ENCODE measurements at places on chromosomes 7 and 10. TPM values are rescaled to one million over a fixed set of nuclear protein-coding genes. Genes with fewer than 3 reads are reported as not detected.

DNA sequence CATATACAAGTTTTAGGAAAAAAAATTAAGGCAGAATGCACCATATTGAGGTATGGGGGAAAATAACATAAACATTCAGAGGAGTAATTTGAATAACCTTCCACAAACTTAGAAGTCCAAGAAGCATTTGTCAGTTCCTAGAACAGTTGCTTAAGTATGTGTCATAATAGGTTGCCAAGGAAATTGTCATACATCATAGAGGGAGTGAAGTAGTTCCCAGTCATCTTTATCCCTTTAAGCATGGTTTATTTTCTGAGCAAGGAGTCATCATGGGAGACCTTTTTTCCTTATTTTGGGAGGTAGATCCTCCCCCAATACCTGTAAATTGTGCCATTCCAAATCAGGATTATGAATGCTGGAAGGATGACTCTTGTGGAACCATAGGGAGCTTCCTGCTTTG, at the start of gene SSMEM1:
SSMEM1 (plus strand) TSS at position 219 of the 400 bp plus-strand sequence; CDS start at position 270, 51 bp downstream.
- DNase-seq = no peak

DNA sequence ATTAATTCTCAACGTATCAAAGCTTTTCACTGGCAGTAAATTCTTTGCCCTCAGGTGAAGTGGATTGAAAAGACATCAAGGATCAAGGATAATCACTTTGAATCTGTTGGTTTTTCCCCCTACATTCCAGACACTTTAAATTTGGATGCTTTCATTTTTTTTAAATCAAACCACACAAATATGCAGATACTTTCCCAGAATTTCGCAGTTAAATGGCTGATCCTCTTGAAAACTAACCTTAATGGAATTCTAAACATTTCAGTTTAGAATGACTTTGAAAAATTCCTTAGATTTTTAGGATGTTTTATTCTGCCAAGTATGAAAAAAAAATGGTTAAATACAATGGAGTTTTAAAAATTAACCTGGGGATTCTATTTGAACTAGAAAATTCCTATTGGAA, 325.9 kb downstream of the GFRA1 start:
- DNase-seq = no peak

Gene COL13A1
- 1.0 TPM for total RNA-seq

DNA sequence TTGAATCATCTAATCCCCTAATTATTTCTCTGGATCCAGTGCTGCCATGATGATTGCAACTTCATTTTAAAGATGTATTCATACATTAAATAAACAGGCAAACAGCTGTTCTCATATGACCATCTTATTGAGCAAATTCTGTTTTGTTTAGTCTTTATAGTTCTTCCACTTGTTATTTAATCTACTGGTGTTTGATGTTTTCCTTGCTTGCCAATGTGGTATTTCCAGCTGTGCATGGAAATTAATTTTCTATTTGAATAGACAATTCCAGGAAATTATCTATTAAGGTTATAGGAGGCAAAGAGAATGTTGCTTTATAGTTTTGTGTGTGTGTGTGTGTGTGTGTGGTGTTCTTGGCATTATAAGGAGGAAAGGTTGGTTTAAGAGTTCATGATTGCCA, 167.0 kb upstream of the PRPS1L1 start:
- no peak for DNase-seq

- peak; percentile 92 for DNase-seq
Measured at GRCh38 chr7:100088621-100089457, at the start of gene COPS6. Gene COPS6 (plus strand): TSS chr7:100088969. CDS start chr7:100088991, 22 bp downstream.

DNA sequence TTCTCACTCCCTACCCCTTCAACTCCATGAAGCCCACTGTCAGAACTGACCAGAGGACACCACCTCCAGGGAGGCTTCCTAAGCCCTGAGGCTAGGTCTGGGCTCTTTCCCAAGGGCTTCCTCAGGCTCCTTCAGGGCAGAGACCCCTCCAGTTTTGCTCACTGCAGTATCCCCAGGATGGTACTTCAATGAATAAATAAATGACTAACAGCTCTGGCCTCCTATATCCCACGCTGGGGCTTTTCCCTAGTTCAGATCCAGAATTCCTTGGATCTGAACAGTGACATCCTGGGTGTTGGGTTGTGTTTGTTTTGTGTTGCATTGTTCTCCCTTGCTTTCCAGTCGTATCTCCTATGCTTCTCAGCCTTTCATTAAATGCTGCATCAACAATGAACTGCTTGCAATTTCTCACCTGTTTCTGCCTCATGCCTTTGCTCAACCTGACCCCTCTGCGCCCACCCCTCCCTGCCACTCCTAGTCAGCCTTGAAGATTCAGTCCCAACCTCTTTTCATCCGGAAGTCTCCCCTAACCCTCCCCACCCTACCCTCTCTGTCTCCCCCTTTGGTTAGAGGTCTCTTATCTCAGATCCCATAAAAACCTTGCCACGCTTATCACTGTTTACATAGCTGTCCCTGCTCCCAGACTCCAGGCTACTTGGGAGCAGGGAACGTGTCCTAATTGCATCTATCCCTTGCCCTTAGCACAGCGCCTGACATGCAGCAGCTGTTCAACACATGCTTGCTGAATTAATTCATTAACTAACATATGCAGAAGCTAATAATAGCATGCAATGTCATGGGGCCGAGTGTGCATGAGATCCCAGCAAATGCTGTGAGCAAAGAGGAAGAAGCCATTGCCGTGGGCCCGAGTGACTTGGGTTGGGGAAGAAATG, 41.7 kb downstream of the PPP1R3C start:
- DNase-seq = no peak

Gene NRG3
- total RNA-seq = 1.4 TPM

- DNase-seq = no peak
Measured at GRCh38 chr7:82419200-82419599, 24.4 kb downstream of the CACNA2D1 start.

GRCh38 chr10:17659365-17659764, 15.4 kb downstream of the STAM start:
- no peak for DNase-seq

GRCh38 chr7:158672975-158673374, 31.6 kb downstream of the NCAPG2 start:
- DNase-seq = no peak

- DNase-seq = peak; percentile 49
Measured at GRCh38 chr10:110446954-110447608, 50.6 kb upstream of the DUSP5 start.

- DNase-seq = no peak
Measured at GRCh38 chr7:39187130-39187529, 209.4 kb downstream of the POU6F2 start.

GRCh38 chr10:75532253-75532924, 101.0 kb downstream of the LRMDA start:
- DNase-seq = no peak

GRCh38 chr10:14995964-14996565, 36.9 kb downstream of the MEIG1 start:
- no peak for DNase-seq

- DNase-seq = no peak
Measured at GRCh38 chr7:111561654-111561903, 713 bp downstream of the IMMP2L start.

GRCh38 chr7:104208421-104208780, 588 bp upstream of the ORC5 start:
- DNase-seq = no peak

DNA sequence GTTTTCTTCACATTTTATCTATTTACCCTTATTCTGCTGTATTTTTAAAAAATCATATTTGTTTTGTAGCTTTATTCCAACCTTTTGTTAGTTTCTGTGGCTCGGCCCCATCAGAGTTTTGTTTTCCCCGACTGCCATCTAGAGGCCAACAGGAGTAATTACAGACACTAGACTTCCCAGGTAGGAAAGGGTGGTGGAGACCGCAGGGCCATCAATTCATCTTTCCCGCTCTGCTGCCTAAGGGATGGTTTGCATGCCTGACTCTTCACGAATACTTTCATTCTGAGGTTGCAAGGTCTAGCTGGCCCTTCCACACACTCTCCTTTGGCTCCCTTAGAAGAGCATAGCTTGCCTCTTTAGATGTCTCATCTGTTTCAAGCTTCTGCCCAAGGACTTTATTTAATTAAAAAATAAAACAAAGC, 38.3 kb downstream of the LYZL2 start:
- no peak for DNase-seq

DNA sequence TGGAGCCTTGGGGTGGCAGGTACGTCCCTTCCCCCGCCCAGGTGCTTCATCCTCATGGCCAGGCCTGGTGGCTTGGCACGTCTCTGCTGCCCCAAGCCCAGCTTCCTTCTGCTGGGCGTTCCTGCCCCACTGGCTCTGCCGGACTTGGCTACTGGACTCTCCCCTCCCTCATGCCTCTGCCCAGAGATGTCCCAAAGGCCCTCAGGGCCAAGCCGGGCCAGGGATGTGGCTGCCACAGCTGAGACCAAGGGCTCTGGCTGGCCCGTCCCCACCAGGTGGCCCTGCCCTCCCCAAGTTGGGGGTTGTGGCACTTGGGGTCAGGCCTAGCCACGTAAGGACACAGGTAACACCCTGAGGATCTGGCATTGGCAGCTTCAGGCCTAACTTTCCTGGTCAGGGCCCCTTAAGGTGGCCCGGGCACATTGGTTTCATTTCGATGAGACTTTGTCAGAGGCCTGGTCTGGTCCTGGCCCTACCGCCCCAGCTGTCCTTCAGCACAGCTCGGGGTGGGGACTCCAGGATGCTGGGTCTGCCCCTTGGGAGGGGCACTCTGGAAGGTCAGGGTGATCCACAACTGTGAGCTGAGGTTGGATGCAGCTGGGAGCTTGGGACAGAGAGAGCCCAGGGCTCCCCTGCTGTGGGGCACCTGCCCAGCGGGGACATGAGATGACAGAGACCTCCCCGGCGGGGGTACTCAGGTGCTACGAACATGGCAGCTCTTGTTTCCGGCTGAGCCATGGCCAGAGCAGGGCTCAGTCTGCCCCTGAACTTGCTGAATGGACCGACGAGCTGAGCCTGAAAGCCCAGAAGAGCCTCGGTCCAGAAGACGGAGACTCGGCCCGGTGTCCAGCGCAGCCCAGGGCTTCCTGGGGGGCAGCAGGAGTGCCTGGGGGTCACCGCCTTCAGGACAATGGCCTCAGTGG, 2.9 kb downstream of the BHLHA15 start:
- peak; percentile 50 for DNase-seq

Gene KIAA1217
- total RNA-seq = 84.6 TPM

GRCh38 chr7:13312307-13312706, 624.9 kb downstream of the ARL4A start:
- no peak for DNase-seq

DNA sequence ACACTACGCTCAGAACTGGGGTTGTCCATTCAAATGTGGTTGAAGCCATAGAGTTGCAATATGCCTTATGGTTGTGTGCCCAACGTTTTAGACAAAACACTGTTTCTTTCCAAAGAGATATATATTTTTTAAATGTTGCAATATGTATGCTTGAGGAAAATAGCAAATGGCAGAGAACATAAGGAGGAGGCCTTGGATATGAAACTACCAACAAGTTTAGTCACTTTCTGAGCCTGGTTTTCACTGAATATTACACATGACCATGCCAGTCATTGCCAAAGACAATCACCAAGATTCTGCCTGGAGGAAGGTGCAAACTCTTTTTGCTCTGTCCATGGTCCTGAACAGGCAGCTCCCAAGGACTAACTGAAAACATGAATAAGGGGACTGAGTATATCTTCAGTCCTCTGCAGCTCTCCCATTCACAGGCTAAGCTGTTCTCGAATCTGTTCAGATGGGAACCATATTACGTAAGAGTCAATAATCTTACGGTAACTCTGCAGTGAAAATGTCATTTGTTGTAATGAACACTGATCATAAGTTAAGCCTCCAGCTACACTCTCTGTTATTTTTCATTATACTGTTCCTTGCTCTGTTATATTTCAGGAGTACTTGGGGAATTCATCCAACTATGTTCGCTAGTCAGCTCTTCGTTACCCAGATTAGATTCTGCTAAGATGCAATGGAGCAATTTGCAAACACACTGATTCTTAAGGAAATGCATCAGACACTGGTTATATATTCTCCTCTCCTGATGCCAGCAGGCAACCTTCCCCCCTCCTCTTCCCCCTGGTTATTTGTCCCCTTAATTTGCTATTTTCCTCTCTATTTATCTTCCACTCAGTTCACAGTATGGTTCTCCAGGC, 90.7 kb upstream of the C1QL3 start:
- no peak for DNase-seq

DNA sequence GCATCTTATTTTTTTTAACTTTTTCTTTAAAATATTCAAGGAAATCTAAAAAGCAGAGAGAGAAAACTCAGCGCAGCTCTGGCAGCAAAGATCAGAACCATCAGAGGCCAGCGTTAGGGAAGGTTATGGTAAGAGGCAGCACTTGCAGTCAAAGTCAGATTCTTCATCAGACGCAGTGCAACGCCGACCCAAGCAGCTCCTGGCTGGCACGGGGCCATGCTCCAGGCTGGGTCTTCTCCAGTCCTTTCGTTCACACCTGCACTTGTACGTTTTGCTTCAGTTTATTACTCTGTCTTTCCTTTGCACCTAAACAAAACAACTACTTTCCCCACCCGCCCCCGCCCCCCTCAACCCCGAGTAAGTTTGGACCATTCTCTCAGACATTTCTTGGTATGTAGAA, 43.1 kb upstream of the SEC61G start:
- no peak for DNase-seq

Gene RFC2
- 17.1 TPM for total RNA-seq

GRCh38 chr10:58517491-58518355, 5.1 kb downstream of the BICC1 start:
- no peak for DNase-seq

Gene PNLIP
- 2.8 TPM for total RNA-seq

DNA sequence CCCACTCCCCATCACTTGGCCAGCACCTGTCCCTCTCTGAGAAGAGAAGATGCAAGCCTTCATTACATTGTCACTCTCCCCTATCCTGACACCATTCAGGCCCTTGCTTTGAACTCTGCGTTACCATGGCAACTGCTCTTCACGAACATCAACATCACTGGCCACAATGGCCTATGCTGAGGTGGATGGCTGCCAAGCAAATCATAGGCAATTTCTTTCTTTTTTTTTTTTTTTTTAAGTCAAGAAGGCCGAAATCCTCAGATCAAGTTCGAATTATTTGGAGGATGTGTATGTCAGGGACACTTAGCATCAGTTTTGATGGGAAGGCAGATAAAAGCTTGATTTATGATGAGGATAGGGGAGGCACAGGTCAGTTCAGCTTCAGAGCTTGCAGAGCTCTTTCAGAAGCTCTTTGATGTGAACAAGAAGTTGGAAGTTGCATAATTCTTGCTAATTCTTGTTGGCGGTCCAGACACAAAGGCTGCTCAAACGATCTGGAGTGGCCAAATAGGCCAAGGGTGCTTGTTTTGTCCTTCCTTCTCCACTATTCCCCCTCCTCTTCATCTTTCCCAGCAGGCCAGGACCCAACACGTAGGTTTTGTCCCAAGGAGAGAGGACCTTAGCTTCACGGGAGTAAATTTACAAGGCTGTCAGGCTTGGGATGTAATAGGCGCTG, 179.9 kb upstream of the NPVF start:
- DNase-seq = no peak

Gene WBP1L
- 66.2 TPM for total RNA-seq

DNA sequence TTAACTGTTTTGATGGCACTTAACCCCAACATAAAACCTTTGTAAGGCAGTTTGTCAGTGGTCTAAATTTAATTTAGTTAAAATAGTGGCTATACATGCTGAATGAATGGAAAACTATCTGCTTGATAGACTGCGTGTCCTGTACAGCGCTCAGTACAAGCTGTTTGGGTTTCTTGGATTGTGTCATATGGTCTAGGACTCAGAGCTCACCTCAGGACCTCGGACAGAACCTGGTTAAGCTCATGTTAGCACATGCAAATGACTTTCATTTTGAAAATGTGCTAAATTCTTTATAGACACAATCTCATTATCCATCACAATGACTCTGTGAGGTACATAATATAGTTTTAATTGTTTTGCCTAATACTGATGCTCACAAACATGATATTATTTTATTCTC, 55.7 kb upstream of the RELN start:
- DNase-seq = no peak

Gene PLEKHS1
- 0.22 TPM for total RNA-seq

Gene SUN3
- not detected for total RNA-seq

GRCh38 chr10:52250510-52250909, 63.6 kb upstream of the DKK1 start:
- no peak for DNase-seq

Gene FKBP6
- not detected for total RNA-seq

Measured in sciatic nerve (tissue), 2 donors.